ENCODE measurements at places on chromosomes 1 and 21.

DNA sequence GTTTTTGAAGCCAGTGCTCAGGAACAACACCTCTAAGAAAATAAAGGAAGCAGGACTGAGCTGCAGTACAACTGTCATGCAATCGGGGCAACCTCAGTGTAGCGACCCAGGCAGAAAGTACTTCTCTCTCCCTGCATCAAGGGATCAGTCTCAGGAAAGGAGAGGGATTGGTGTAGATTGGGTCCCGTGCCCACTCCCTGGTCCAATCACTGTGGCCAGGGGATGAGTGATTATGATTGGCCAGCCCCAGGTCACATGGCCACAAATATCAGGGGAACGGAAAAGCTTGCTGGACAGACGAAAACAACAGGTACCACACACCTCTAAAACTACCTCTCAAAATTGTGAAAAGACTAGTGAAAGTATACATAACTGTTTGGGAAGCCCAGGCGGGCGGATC lies 136.2 kb upstream of the F3 start:
- no peak for DNase-seq

GRCh38 chr1:109501644-109502363 lies 7.7 kb downstream of the AMIGO1 start:
- DNase-seq = no peak

DNA sequence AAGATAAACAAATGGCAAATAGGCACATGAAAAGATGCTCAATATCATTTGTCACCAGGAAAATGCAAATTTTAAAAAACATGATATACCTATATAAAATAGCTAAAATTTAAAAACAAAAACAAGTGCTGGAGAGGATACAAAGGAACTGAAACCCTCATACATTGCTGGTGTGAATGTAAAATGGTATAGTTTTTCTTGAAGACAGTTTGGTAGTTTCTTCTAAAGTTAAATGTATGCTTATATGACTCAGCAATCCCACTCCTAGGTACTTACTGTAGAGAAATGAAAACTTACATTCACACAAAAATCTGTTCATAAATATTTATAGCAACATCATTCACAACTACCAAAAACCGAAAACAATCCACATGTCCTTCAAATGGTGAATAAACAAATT lies 11.2 kb downstream of the TAF12 start:
- DNase-seq = no peak

- no peak for DNase-seq
Observed at GRCh38 chr1:203609979-203610493, 16.6 kb upstream of the ATP2B4 start.

DNA sequence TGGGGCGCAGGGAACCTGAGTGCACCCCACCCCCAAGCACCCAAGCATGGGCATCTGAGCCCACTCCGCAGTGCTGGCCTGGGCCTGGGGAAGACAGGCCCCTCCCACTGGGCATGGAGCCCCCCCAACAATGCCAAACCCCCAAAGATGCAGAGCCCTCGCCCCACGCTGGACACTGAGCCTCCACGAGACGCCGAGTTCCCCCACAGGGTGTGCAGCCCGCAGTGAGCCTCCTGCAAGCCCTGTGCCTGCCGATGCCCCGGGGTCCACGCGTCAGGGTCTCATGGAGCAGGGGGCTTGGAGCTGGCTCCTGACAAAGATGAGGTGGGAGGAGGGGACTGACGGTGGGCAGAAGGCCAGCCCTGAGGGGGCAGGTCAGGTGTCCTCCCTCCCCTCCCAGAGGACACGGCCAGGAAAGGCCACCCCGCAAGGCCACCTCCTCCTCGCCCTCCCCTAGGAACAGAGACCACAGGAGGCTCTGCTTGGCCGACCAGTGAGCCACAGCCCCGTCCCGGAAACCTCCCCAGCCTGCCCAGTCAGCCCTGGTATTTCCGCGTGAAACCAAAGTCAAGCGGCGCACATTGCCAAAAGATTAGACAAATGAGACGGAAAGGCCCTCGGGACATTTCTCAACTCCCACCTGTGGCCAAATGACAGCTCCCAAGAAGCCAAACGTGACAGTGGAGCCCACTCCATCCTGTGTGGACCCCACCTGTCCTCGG lies 33.4 kb downstream of the MEGF6 start:
- no peak for DNase-seq

GRCh38 chr1:112399456-112399855 lies 3.4 kb downstream of the CTTNBP2NL start:
- no peak for DNase-seq

DNA sequence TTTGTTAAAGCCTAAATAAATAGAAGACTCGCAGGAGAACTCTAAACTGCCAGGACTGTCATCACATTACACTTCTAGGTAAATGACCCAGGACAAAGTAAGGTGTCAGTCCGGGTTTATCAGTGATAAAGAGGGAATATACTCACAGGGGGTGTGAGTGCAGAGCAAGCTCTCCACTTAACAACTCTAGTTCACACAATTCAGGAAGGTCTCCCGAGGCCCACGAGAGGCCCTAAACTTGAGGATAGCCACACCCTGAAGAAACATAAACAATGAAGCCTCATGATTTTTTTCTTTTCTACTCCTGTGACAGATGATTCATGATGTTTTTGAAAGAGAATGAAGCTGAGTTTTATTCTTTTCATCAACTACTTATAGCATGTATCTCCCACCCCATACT lies 65.6 kb upstream of the EXO1 start:
- DNase-seq = no peak

- DNase-seq = no peak
Observed at GRCh38 chr1:16073490-16074119, at the start of gene FAM131C. Gene FAM131C (minus strand): TSS chr1:16073651. CDS start chr1:16073442, 209 bp downstream.

GRCh38 chr1:107460035-107460434 lies 319.2 kb downstream of the NTNG1 start:
- no peak for DNase-seq

- no peak for DNase-seq
Observed at GRCh38 chr1:26346274-26347033, 7.5 kb downstream of the CRYBG2 start.

DNA sequence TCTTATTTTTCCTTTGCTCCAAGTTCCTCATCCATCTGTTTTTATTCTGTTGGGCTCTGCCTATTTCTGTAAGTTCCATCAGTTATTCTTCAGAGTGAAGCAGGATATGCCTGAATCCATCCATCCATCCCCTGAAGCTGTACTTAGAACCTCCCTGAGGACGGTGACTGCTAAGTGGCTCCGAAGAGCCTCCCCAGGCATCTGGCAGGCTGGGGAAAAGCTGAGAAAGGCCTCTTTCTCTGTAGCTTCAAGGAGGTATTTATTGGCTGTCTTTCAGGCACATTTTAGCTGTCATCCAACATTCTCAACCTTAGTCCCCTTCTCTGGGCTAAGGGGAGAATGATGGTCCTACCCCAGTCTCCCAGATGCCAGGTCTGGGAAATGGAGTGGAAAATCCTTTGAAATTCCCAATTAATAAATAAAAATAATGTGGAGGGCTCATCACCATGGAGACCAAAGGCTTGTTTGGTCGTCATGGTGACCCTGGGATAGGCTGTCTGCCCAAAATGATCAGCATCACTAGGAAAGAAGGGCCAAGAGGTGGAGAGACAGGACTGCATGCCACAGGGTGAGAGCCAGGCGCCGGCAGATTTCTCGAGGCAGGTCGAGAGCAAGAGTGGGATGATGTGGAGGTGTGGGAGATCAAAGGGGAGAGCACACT lies 82.0 kb downstream of the UBIAD1 start:
- no peak for DNase-seq

- DNase-seq = no peak
Observed at GRCh38 chr1:237033061-237033460, 8.9 kb upstream of the RYR2 start.

- no peak for DNase-seq
Observed at GRCh38 chr1:229874609-229875008, 192.4 kb upstream of the GALNT2 start.

All from stimulated activated CD4-positive, alpha-beta T cell treated with anti-CD3 and anti-CD28 coated beads, Interleukin-1b, Interleukin-23, amount 100 ng/mL, for 24 hours (primary cell).